Brain (organoid and tissue), 16 donors: ENCODE measurements at places on chromosomes 12 and 14.
A peak's percentile ranks its signal among the peaks of the same experiment; 100 is the strongest.

DNA sequence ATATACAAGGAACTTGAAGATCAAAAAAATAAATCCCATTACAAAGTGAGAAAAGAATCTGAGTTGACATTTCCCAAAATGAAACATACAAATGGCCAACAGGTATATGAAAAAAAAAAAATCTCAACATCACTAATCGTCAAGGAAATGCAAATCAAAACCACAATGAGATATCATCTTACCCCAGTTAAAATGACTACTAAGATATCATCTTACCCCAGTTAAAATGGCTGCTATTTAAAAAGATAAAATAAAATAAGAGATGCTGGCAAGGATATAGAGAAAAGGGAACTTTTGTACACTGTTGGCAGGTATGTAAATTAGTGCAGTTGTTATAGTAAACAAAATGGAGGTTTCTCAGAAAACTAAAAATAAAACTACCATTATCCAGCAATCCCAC, 44.4 kb downstream of the PLEKHG7 start:
- DNase-seq = no peak

DNA sequence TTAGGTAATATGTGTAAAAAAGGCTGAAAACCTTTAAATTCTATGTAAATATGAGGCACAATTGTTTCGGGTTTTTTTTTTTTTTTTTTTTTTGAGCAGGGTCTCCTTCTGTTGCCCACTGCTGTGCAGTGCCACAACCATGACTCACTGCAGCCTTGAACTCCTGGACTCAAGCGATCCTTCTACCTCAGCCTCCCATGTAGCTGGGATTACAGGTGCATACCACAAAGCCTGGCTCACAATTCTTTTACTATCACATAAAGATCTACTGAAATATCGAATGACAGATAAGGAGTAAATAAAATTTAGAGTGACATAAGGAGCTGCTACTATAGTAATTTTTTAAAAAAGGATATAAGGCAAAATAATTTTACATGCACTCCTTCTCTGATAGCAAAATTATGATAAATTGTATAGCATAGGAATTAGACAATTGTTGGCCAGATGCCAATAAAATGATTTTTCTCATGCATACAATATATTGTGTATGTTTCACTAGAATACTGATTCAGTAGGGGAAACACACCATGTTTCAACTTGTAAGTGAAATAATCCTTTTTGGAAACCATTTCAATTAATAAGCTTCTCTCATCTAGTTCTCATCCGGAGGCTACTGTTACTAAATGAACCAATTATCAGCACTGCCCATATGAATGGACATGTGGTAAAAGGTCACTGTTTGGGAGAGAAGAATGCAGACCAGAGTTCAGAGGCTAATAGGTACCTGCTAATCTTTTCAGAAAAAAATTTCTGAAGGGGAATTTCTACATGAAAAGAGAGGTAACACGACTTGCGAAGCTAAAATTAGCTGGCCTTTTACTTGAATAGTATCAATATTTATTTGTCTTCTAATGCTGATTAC, 108.4 kb downstream of the PPP1R12A start:
- DNase-seq = no peak

DNA sequence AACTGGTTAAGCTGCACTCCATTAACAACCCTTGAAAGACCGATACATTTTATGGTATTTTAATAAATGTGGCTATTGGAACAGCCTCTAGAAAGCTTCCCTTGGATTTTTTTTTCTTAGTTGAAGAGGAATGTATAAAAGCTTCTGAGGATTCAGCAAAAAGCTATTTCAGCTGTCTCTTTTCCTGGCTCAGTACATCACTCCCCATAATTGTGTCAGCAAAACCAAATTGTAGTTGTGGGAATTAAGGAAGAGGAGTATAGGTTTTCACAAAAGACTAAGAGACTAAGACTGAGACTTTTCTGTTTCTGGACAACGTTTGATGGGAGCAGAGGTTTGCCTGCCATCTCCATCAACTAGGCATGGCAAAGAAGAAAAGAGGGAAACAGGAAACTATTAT, 106.5 kb downstream of the C12orf50 start:
- no peak for DNase-seq

DNA sequence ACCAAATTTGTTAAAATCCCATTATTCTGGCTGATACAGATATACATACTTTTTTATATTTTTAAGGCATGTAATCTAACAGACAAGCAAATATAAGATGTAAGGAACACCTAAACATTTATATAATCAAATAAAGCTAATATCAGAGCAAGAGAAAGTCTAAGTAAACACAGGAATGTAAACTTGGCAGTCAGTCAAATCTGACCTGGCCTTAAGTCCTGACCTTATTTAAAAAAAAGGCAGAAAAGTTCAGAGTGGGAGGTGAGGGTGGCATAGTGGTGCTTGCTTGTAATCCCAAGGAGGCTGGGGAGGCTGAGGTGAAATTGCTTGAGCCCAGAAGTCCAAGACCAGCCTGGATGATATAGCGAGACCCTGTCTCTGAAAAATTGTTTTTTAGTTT, 152.6 kb downstream of the DERA start:
- no peak for DNase-seq

DNA sequence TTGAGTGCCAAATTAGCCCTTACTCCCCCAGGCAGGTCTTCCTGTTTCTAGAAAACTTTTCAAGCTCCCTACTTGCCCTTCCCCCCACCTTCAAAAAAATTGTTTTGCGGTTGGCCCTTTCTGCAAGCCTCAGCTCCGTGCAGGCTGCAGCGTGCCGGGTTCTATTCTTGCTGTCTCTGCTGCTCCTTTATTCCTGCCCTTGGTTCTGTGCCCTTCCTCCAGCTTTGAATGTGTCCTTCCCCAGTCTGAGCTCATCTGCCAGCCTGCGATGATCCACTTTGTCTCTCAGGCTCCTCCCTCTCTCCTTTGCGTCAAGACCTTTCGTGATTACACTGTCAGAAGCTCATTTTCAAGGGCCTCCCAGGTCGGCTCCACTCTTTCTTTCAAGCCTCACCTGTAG, 98.6 kb downstream of the IRF2BPL start:
- DNase-seq = peak; percentile 89

- no peak for DNase-seq
Observed at GRCh38 chr12:117580015-117580717, 218.7 kb upstream of the NOS1 start.

DNA sequence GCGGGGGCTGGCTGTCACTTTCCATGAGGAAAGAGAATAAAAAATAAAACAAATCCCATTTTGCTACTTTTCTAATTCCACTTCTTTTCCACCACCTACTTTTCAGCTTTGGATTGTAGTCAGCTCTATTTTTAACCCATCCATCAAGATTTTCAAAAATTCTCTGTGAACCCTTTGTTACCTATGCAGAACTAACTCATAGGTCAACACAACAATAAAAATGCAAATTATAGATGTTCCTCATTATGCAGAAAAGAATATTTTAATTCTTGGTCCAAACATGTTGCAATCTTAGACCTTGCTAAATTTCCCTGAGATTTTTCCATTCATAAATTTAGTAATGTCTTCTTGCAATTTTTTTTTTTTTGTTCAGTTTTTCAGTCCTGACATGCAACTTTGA, 454.5 kb downstream of the ADAMTS20 start:
- DNase-seq = no peak

DNA sequence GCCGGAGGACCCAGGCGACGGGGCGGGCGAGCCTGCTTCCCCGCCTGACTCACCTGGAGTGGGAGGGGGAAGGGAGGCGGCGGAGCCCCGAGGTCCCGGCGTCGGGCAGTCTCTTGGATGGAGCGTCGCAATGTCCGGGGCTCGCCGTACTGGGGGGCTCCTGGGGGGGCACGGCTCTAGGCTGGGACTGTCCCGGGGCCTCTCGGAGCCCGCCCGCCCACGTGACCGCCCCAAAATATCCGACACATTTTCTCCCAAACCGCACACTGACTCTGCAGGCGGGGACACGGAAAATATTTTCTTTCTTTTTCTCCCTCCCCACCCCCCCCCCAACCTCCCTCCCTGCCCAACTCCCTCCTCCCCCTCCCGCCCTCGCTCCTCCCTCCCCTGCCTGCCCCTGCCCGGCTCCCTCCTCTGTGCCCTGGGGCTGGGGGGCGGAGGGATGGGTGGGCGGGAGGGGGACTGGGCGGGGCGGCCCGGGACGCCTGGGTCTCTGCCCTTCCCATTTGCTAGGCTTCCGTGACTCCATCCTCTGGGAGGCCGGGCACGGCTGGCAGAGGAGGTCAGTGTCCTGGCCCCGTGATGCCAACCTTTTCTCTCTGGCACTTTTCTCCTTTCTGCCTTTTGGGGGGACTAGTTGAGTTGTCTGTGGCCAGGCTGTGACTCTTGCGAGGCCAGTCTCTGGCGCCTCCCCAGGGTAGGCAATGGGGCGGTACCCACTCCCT, at the start of gene RARG:
Gene RARG (minus strand): TSS at position 289 of the 725 bp plus-strand sequence. CDS start 4,664 bp downstream, outside the sequence.
- no peak for DNase-seq

DNA sequence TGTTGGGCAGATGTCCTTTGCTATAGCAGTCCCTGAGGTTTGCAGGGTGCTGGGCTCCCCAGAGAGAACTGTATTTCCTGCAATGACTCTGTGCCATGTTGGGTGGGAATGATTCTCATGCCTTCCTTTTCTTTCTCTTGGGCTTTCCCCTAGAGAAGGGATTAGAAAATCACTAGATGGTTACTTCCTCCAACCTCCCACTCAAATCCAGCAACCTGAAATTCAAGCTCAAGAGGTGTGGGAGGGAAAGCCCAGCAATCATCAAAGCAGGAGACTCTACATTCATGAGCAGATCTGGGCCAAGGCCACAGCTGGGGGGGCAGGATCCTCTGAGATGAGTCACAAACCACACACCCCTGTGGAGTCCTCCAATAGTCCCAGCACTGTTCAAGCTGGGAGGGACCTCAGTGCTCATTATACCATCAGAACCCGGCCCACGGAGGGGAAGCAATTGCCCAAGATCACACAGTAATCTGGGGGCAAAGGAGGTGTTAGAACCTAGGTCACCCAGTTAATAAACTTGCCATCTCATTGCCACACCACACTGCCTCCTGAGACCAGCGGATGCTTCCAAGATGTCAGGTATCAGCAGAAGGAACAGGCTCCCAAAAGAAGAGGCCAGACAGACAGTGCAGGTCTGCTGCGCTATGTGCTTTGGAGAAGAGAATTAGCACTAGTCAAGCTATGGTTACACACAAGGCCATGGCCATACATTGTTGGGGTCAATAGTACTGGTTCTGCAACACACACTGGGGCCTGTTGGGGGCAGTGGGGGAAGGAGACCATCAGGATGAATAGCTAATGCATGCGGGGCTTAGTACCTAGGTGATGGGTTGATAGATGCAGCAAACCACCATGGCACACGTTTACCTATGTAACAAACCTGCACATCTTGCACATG, 65.7 kb downstream of the TTC9 start:
- DNase-seq = no peak

GRCh38 chr14:65024957-65025356, 38.3 kb downstream of the FNTB start:
- DNase-seq = no peak

DNA sequence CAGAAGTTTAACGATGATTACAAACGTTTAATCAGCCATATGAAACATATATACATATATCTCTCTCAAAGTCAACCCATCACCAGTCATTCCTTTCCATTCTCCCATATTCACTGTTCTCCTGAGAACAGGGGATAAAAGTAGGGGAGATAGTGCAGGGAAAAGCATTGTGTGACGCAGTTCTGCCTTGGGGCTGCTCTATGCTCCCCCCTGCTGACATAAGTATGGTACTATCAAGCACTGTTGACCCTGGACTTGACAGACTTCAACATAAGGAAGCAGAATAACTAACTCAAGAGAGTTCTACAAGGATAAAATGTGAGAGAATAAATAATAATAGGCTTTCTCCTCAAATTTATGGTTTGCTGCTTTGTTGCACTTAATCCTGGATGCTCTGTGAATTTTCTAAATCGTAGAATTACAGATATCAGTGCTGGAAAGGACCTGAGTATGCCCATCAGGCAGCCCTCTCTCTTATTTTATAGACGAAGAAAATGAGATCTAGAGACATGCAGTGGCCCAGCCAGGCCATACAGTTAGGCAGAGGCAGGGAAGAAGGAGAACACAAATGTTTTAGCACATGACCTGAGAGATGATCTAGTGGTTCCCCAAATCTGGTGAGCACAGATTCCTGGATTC, 87.2 kb downstream of the SCN8A start:
- no peak for DNase-seq

DNA sequence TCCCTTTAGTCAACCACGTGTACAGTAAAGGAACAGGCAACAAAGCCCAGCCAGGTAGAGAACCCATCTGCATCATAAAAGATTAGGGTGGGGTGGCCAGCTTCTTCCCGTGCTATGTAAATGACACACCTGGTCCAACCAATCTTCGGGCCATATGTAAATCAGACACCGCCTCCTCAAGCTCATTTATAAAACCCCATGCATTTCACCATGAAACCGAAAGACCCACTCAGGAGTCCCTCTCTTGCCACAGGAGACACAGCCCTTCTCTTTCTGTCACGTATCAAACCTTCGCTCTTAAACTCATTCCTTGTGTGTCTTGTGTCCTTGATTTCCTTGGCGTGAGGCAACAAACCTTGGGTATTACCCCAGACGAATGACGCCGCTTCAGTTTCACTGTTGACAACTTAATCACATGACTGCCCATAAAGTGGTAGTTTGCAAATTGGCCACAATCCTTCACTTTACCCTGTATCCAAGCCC, 59.8 kb upstream of the TBPL2 start:
- no peak for DNase-seq

DNA sequence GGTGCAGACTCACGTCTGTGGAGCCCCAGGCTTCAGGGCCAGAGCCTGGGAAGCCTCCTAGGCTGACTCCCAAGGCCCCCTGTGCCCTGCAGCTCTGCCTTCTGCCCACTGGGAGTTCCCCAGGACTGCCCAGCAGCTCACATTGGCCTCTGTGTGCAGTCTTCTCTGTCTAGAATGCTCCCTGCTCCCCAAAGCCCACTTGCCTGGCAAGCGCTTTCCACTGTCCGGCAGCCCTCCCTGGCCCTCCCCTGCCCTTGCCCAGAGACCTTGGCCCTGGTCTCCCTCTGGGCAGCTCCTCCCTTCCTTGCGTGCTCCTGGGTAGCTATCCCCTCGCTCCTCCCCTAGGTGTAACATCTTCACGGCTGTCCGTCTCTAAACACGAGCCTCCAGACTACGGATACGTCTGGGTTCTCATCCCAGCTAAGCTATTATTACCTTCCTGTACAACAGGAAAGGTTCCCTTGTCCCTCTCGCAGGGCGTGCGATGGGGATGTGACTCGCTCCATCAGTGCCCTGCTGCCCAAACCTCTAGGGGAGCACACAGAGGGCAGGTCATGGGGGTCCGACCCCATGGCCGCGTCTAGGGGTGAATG, 325.5 kb upstream of the RTL1 start:
- no peak for DNase-seq

GRCh38 chr12:51198568-51199365, 19.1 kb downstream of the POU6F1 start:
- DNase-seq = no peak
